Activated CD8-positive, alpha-beta T cell treated with anti-CD3 and anti-CD28 coated beads, Interleukin-2, amount 10 ng/mL, durations not matched to agents 7 days and 5 days (primary cell): ENCODE measurements at places on chromosomes 4 and X.

DNA sequence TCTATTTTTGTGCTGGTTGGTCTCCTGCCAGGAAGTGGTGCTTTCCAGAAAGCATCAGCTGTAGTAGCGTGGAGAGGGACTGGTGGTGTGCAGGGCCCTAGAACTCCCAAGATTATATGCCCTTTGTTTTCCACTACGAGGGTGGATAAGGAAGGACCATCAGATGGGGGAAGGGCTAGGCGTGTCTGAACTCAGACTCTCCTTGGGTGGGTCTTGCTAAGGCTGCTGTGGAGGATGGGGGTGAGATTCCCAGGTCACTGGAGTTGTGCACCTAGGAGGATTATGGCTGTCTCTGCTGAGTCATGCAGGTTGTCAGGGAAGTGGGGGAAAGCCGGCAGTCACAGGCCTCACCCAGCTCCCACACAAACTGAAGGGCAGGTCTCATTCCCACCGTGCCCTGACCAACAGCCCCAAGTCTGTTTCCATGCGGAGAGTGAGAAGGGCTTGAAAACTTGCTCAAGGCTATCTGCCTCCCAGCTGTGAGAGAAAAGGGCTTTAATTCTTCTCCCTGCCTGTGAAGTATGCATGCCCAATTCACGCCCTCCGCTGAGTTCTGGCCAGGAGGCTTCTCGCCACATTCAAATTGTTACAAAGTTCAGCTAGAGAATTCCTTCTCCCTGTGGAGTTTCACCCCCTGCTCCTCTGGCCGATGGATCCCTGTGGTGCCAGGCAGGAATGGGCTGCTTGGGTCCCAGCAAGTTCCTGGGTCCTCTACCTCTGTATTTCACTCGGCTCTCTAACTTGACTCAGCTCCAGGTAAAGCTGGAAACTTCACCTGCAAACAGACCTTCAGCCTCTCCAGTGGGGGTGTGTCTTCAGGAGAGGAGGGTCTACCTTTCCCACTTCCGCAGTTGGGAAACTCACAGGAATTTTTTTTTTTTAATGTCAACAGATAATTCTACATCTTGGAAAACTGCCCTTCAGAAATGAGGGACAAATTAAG is 7.7 kb upstream of the CSTF2 start:
- H3K27me3 ChIP-seq = peaks cover 21% of the 10 kb centered on the region
- no peak for DNase-seq
- H3K4me1 ChIP-seq = no peaks in the 10 kb centered on the region
- H3K4me3 ChIP-seq = no peak overlapping the region
- H3K27ac ChIP-seq = no peak overlapping the region

DNA sequence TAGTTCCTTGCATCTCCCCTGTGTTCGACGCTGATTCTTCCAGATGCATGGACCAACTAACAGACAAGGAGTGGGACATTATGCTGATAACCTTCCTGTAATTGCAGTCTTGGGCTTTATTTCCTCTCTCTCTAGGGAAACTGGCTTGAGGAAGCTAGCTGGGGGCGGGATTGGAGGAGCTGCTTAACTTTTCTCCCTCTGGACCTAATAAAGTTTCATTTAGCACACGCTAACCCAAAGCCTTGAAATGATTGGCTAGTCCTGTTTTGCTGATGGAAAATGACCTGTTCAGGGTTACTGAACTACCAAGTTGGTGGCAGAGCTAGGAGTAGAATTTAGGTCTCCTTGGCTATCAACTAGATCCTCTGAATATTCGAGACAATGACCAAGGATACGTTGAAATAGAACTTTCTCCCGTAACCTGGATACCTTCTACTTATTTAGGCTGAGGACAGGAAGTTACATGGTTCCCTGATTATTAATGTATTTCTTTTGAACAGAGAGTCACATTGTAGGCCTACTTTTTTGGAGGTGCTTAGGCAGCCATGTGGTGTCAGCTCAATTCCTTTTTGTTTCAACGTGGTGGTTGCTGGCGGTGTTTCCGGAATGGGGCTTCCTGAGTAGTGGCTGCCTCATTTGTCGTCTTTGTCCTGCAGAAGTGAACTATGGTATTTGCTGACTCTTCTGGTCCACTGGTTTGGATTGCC is 2.0 kb downstream of the PGK1 start:
- no peaks in the 10 kb centered on the region for H3K27me3 ChIP-seq

GRCh38 chr4:80423553-80424224 is 88.2 kb downstream of the CFAP299 start:
- H3K27ac ChIP-seq = peak overlapping the region; percentile 23
- peaks cover 4% of the 10 kb centered on the region for H3K36me3 ChIP-seq
- no peak for DNase-seq
- no peaks in the 10 kb centered on the region for H3K27me3 ChIP-seq
- peaks cover 17% of the 10 kb centered on the region for H3K4me1 ChIP-seq

DNA sequence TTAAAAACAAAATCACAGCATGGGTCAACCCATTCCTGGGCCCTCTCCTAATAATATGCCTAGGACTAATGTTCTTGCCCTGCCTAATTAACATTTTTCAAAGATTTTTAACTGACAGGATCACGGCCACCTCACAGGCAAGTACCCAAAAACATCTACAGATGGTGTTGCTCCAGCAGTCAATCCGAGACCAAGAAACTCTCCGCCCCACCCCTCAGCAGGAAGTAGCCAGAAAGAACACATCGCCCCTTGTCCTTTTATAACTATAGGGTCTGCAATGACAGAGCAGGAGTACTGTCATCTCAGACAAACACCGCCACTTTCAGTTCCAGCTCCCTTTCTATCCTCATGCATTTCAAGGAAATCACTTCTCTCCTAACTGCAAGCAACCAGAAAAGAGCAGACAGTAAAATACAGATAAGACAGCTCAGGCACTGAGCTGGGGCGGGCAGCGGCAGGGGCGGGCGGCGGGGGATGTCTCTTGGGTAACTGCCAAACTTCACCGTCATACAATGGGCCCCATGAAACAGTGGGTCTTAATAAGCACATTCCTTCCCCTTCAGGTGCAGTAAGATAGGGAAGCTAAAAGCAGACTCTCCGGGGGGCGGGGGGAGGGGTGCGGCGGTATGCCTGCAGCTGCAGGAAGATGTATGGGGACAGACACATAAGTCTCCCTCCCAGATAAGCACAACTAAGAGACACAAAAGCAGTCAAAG is 67.4 kb downstream of the ZNF182 start:
- H3K4me1 ChIP-seq = peaks cover 7% of the 10 kb centered on the region
- peak overlapping the region; percentile 63 for H3K27ac ChIP-seq
- peaks cover 3% of the 10 kb centered on the region for H3K36me3 ChIP-seq

DNA sequence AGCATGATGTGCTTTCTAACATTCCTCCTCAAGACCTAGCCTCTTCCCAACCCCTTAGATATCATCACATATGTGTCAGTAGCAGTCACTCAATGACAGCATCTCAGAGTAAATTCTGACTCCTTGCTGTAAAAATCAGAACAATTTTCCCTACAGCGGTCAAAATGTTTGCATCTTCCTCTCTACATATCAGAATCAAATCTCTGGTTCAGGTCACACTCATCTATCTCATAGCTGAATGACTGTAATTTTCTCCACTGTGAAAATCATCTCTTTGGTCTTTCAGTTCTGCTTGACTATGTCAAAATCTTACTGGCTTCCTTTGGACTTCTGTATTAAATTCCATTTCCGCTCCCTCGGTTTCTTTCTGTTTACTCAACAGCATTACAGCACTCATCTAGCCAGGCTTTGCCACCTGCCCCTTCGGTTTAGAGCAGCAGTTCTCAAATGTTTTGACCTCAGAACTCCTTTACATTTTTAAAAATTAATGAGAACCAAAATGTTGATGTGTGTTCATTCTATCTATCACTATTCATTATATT is 57.3 kb downstream of the AGA start:
- H3K27ac ChIP-seq = no peak overlapping the region
- peaks cover 12% of the 10 kb centered on the region for H3K27me3 ChIP-seq
- H3K4me3 ChIP-seq = no peak overlapping the region
- no peaks in the 10 kb centered on the region for H3K36me3 ChIP-seq
- peaks cover 10% of the 10 kb centered on the region for H3K4me1 ChIP-seq

DNA sequence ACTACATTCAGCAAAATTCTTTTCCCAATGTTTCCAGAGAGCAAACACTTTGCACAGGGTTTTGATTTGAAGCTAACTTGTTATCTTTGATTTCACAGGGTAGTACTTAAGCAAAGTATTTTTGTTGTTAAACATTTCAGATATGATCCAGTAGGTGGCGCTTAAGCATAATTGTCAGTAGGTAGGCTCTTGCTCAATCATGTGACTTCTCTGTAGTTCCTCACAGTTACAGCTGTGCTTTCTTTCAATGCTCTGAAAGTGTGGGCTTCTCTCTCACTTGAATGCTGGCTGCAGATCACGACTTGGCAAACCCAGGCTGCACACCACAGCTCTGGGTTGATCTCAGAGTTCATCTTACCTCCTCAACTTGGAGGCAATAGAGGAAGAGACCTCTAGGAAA is 1016.5 kb downstream of the SH3BGRL start:
- H3K4me3 ChIP-seq = no peak overlapping the region
- no peak for DNase-seq
- H3K36me3 ChIP-seq = no peaks in the 10 kb centered on the region
- H3K27ac ChIP-seq = no peak overlapping the region

- H3K27me3 ChIP-seq = no peaks in the 10 kb centered on the region
- H3K4me3 ChIP-seq = no peak overlapping the region
These were observed 49.0 kb upstream of the VEGFC start for GRCh38 chr4:176841711-176842112.

- H3K4me3 ChIP-seq = no peak overlapping the region
- peaks cover 4% of the 10 kb centered on the region for H3K27me3 ChIP-seq
- H3K36me3 ChIP-seq = no peaks in the 10 kb centered on the region
- no peaks in the 10 kb centered on the region for H3K4me1 ChIP-seq
- H3K27ac ChIP-seq = no peak overlapping the region
- DNase-seq = no peak
These were observed 32.6 kb downstream of the FRMPD3 start for GRCh38 chrX:107482046-107482445.
